ENCODE measurements at places on chromosomes 1 and 21.

- DNase-seq: peak; percentile 43
These were observed 497.4 kb downstream of the DISC1 start for GRCh38 chr1:232123775-232124659.

DNA sequence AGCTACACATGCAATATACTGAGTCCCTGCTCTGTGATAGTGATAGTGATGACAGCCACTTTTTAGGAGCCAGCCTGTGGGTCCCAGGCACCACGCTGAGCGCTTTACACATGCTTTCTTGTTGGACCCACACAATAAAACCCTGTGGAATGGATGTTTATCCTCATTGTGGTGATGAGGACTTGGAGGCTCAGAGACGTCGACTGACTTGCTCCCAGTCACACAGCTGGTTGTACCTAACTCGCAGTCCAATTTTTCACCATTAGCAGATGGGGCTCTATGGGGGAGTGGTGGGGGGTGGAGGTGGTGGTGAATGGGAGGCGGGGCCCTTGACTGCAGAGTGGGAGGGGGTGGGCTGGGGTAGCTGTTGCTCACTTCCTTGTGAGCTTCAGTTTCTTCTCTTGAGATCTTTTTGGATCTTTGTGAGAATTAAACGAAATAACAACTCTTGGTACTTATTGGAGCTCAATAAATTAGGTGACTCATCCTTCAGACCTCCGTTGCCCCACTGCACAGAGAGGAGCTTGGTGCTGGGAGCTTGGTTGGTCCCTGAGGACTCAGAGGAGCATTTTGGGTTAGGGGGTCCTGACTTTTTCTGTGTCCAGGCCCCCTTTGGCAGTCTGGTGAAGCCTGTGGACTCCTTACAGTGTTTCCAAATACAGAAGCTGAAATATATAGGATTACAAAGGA, 61.8 kb upstream of the CD1D start:
- DNase-seq: no peak

GRCh38 chr1:98490099-98490498, 171.4 kb upstream of the SNX7 start:
- DNase-seq: no peak

DNA sequence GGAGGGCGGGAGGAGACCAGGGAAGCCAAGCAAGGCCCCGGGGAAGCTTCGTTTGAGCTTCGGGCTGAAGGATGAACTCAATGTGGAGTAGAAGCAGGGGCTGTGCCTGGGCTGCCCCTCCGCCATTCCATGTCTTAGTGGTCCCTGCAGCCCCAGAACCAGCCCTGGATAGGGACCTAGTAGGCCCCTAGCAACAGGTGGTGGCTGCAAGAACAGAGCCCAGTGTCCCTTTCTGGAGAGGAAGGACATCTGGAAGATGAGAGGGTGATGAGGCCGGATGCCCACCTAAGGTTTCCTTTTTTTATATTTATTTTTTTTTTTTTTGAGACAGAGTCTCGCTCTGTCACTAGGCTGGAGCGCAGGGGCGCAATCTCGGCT, 27.2 kb downstream of the ECE1 start:
- no peak for DNase-seq

GRCh38 chr1:153122831-153123421, 9.6 kb upstream of the SPRR2F start:
- no peak for DNase-seq

- DNase-seq: no peak
These were observed 16.4 kb downstream of the KCNA10 start for GRCh38 chr1:110502402-110503151.

- no peak for DNase-seq
These were observed at the start of gene FLG2 for GRCh38 chr1:152359906-152360305. FLG2 (minus strand) TSS chr1:152360006; CDS start chr1:152358884, 1,122 bp downstream.

DNA sequence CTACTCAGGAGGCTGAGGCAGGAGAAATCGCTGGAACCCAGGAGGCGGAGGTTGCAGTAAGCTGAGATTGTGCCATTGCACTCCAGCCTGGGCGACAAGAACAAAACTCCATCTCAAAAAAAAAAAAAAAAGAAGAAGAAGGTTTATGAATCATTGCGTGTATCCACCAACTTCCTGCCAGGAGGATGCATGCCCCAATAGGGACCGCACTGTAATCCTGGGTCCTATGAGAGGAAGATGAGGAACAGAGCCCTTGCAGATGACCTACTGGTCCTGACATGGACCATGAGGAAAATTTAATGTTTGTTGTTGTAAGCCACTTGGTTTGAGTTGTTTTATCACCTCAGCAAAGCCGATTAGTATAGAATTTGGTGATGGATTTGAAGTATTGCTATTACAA, 56.7 kb downstream of the PTGS2 start:
- no peak for DNase-seq

GRCh38 chr1:184509105-184509504, 122.3 kb downstream of the C1orf21 start:
- no peak for DNase-seq

DNA sequence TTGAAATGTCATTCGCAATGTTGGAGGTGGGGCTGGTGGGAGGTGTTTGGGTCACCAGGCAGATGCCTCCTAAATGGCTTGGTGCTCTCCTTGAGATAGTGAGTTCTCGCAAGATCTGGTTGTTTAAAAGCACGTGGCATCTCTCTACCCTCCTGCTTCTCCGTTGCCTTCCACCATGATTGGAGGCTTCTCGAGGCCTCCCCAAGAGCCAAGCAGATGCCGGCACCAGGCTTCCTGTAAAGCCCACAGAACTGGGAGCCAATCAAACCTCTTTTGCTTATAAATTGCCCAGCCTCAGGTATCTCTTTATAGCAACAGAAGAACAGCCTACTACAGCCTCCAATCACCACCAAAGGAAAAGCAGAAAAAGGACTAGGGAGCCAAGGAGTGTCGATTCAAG, 80.5 kb downstream of the PDE9A start:
- no peak for DNase-seq

- DNase-seq: peak; percentile 51
These were observed 24.9 kb upstream of the CTBS start for GRCh38 chr1:84598846-84599741.

GRCh38 chr1:38225745-38226144, 179.2 kb upstream of the POU3F1 start:
- no peak for DNase-seq

- DNase-seq: no peak
These were observed 8.9 kb upstream of the FMO3 start for GRCh38 chr1:171081763-171082201.

DNA sequence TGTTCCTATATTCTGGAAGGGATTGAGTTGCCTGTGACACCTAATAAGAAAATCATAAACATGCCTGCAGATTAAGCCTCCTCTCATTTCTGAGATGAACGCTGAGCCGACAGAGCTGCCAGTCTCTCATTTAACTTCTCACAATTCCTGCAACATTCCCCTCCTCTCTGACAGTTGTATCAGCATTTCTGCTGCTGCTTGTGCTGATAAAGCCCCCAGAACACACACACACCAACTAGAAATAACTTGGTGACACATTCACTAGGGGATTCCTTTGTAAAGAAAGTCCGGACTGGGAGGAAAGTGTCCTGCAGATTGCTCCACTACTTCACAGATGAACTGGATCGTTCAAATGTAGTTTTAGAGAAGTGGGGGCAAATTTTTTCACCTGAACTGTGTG, 437.3 kb downstream of the PLA2G4A start:
- DNase-seq: no peak

DNA sequence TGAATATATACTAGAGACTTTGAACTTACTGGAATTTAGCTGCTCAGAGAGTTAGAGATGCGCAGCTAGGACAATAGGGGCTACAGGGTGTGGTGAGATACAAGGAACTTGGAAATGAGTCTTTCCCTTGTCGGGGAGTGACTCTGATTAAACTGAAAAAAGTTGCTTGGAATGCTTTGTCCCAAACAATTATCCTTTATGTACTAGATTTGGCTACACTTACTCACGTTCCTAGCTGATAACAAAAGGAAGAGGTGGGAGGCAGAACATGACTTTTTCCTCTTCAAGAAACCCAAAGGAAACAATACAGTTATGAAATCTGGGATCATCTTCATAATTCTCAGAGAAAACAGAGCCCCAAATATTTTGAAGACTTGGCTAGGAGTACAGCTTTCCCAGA, 6.9 kb upstream of the CGN start:
- no peak for DNase-seq

DNA sequence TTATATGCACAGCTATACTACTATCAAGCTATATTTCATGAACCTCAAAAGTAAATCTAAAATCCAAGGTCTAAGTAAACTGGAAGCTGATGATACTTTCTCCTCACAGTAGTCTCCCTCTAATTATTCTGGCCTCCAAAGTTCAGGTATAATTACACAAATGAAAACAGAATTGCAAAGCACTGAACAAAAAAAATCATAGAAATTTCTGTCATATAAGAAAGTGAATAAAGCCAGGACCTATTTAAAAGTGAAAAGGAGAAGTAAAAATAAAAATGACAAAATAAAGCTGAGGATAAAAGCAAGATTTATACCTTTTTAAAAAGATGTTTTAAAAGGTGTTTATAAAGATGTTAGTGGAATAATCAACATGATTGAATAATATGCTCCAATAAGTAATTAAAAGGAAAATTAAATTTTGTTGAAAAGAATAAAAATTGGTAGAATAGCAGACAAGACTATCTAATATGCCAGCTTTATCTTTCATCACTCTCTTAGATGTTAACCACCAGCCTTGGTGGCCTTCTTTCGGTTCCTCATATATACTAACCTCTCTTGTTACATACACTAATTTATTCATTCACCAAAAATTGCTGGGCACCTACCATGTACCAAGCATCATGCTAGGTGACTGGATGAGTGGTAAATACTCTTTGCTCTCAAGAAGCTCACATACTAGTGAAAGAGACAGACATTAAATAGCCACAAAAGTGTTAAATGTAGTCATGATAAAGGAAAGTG, 25.1 kb downstream of the SHCBP1L start:
- no peak for DNase-seq

DNA sequence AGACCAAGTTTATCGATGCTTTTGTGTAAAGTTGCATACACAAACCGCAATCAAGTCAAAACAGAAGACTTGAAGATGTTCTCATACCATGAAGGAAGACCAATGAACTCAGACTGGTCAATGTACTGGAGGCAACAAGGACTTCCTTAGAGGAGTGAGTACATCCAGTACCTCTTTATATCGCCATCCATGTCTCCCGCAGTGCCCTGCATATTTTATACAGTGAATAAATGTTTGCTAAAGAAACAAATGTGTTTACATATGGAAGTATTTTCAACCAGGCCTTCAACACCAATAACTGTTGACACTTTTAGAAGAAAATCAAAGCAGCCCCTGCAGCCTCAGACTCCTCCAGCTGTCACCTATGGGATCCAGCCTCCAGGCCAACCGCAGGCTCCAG, 125.6 kb downstream of the SMYD3 start:
- DNase-seq: no peak

GRCh38 chr1:94396356-94397010, 21.7 kb upstream of the ABCD3 start:
- no peak for DNase-seq

- no peak for DNase-seq
These were observed 76.5 kb downstream of the S1PR1 start for GRCh38 chr1:101313356-101313755.

DNA sequence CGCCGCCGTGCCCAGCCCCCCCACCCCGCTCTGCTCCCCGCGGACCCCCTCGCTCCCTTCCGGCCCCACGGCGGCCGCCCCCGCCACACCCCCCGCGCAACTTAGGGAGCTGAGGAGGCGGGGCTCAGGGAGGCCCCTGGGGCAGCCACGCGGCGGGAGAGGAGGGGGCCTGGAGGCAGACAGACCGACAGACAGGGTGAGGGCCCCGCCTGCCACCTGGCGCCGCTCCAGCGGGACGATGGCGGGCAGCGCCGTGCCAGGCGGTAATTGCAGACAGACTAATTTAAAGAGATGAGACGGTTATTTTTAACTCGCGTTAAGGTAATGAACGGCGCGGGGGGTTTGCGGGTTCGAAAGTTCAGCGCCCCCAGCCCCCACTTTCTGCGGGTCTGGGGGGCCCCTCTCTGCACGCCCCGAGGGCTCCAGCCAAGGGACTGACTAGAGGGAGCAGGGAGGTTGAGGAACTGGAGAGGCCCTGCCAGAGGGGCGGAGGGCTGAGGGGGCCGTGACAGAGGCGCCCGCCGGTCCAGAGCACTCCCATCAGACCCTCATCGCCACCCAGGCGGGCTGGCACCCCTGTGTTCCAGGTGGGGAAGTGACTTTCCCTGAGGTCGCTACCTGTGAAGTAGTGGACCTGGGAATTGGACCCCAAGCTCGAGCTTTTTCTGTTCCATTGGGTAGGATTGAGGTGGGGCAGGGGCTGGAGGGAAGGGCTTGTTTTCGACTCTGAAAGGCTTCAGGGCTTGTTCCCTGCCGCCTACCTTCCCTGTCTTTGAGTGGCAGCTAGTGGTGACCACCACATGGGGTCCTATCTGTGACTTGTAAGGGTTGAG, 5.4 kb downstream of the FOXO6 start:
- no peak for DNase-seq

DNA sequence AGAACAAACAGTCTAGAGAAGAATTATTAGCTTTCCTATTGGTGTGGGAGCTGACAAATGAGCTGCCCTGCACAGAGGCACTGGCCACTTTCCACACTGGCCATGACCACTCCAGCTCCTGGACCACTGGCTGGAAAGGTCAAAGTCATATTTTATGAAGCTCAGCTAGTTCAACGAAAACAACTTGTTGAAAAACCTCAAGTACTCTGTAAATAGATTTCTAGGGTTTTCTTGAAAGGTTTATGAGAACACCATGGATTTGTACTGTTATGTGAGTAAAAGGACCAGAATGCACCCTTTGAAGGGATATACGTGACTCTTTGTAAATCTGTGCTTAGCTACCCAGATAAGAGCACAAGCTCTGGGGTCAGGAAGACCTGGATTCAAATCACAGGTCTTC, 54.5 kb upstream of the FGGY start:
- DNase-seq: no peak
